ENCODE measurements at places on chromosomes 2 and 18.

DNA sequence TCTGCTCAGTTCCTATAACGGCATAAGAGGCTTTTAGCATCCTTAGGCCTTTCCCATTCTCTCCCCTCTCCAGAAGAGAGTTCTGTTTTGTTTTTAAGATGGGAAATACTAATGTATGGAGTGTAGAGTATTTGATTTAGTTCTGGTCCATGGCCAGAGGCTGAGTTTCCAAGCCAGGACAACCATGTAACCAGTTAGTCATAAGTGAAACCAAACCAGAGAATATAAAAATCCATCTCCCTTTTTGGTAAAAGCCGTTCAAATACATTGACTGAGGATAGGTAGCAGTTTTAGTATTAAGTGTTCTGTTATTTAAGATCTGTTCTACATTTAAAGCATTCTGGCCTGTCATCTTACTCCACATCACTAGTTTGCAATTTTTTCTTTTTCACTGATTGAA, 3.1 kb downstream of the PSMD1 start:
- DNase-seq, result no peak

DNA sequence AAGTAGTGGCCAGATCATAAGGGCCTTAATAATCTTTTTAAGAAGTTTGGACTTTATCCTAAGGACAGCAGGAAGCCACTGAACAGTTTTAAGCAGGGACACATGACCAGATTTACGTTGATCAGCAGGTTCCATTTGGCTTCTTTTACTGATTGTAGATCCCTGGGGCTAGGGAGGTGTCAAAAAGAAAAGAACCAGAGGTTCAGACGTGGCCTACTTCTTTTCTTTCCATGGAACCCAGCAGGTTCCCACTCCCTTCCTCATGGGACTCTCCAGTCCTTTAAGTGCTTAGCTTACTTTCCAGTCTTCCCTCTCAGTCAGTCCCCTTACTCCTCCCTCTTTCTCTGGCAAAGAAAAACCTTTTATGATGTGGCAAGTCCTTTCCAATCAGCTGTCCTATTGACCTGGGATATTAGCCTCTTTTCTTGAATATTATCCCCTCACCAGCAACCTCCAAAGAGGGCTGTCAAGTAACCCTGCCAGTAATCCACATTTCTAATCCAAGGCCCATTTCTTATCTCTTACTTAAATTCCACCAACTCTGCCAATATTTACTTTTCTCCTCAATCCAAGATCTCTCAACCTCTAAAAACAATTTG, 33.5 kb downstream of the NHEJ1 start:
- DNase-seq, result no peak

DNA sequence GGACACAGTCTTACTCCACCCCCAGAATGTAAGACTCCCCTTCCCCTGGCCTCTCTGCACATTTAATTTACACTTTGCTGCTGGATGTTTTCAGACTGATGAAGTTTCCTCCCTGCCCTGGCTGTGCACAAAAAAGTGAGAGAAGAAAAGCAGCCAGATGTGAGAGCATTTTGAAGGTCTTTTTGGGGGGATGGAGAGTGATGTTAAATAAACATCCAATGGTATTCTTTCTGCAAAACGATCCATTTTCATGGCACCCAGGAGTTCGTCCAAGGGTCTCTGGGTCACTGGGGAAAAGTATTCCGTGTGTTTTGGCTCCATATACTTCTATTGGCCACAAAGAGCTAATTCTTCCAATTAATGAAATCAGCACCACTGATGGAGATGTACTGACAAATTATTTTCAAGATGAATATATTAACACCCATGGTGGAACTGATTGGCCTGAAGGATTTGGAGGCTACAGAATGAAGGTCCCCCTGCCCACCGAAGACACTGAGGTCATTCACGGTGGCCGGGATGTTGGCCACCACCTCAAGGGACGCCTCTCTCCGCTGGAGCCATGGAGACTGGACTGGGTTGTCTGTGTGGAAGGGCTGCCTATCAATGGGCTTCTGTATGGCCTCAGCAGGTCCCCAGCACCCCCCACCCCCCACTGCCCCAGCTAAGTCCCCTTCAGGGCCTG, 107.6 kb upstream of the PKDCC start:
- DNase-seq, result no peak

DNA sequence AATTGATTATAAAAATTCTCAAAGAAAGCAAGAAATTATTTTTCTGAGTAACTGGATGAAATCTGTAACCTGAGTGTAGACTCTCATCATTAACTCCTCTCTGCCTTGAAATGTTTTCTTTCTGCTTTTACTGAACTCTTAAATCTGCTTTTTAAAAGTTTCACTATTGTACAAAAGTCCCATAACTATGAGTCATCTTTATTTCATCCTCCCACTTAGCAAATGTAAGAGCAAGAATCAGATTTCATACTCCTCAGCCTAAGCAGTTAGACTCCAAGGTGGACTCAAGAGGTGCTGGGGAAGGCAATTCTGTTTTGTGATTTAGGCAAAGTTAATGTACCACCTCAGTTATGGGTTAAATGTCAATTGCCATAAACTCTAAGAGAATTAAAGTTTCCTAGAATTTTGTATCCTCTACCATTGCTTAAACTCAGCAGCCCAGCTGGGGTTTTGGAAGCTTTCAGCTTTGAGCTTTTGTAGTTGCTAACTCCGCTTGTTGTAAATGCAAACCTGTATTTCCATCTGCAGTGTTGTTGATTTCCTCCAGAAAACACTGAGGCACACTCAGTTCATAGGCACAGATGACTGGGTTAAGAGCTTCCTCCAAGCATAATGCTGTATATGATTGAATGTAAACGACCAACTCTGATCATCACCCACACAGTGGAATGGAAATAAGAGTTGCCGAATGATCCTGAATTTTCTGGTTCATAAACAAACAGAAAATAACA, 268.8 kb downstream of the ARHGAP15 start:
- DNase-seq, result no peak

GRCh38 chr18:58535340-58536201, 93.3 kb downstream of the ALPK2 start:
- DNase-seq, result no peak

GRCh38 chr2:201785135-201785534, 4.4 kb upstream of the ALS2 start:
- no peak for DNase-seq

- DNase-seq, result no peak
Observed at GRCh38 chr18:9380621-9381395, 46.2 kb downstream of the TWSG1 start.

DNA sequence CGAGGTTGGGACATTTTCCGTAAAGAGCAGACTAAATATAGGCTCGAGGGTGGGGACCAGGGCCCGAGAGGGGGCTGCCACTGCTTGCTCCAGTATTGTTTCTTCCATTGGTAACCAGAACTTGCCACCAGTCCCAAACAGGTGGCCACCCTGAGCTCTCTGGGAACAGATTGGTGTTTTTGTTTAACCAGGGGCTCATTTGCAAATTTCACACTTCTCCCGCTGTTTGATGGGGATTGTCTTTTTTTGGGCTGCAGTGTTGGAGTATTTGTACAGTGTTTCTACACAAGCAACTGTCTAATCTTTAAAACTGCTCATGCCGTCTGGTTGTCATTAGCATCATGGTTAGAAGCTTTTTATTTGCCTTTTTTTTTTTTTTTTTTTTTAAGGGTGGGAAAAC, 8.5 kb downstream of the AGAP1 start:
- DNase-seq, result no peak

GRCh38 chr2:206031950-206032567, 53.9 kb downstream of the INO80D start:
- DNase-seq, result no peak

DNA sequence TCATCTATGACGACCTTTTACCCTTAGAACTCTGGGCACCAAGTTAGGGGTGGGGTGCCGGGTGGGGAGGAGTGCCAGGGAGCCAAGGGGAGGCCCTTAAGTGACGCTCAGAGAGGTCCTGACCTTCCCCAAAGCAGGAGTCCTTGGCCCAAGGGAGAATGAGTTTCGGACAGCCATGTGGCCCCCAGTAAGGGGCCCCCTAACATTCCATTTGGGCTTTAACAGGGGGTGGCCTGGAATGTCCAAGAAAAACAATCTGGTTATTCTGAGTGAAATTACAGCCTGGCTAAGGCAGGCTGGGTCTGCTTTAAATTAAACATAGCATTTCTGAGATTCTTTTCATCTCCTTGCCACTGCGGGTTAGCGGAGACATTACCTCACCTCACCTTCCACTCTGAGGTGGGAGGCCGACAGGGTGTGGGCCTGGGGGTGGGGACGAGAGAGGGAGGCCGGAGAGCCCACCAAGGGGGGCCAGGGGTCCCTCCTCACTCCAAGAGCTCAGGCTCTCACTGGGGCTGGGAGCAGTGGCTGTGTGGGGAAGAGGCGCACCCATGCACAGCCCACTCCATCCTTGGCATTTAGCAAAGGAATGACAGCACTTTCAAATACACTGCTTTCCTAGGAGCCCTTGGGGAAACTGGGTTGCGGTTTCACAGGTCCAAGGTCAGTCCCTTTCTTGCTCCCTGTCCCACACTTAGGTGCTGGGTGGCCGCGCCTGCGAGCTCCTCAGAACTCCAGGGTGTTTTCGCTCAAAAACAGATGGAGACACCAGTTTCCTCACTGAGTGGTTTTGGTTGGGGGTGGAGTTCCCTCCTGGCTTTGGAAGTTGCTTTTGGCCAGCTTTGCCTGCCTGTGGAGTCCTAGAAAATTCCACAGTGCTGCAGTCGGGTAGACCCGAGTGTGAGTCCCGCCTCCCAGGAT, 107.4 kb downstream of the POLR1A start:
- DNase-seq, result peak; percentile 43

GRCh38 chr2:62462211-62462610, 43.8 kb downstream of the TMEM17 start:
- no peak for DNase-seq

GRCh38 chr2:35298493-35298892, 1057.1 kb upstream of the CRIM1 start:
- no peak for DNase-seq

DNA sequence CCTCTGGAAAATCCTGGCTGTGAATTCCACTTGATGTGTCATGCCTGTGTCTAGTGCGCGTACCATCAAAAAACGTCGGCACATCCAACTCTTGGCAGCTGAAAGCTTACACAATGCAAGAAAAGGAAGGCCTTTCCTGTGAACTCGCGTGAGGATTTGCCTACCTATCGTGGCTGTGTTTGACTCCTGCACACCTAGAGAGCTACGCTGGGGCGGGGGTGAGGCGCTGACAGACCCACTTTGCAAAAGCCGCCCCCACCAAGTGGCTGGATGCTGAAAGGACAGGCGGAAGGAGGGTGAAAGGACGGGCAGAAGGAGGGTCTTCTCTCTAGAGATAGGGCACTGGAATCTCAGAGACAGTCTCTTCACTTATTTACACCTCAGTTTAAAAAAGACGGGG, 270.1 kb downstream of the EIPR1 start:
- no peak for DNase-seq

DNA sequence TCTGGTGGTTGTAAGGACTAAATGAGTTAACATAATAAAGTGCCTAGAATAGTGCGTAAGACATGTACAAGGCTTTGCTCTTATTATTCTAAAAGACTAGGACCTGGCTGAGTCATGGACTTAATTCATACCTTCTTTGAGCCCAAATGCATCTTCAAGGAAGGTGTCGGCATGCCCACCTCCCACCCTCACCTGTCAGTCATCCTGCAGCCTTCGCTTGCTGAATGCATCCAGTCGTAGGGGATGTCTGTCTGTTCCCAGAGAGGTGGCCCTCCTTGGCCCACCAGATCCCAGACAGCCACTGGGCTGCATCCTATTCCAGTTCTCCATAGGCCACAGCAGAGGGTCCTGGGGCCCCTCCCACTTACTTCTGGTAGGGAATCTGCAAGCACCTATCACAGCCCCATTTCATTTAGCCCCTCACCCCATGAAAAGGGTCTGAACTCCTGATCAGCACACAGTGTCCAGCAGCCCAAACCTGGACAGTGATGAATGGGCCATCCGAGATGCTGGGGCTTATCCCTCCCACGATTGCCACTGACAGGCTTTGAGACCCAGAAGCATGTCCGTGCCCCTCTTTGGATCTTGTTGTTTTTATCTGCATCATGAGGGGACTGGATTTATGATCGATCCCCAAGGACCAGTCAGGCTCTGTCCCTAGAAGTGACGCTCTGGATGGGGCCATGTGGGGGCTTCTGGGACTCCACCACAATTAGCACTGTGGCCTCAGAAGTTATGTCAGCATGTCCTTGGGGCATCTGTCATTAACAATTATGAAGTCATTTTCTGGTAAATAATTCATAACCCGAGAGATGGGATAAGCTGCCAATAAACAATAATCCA, 101.1 kb downstream of the KLHL29 start:
- no peak for DNase-seq

- no peak for DNase-seq
Observed at GRCh38 chr2:129074298-129074920, 755.7 kb upstream of the HS6ST1 start.

DNA sequence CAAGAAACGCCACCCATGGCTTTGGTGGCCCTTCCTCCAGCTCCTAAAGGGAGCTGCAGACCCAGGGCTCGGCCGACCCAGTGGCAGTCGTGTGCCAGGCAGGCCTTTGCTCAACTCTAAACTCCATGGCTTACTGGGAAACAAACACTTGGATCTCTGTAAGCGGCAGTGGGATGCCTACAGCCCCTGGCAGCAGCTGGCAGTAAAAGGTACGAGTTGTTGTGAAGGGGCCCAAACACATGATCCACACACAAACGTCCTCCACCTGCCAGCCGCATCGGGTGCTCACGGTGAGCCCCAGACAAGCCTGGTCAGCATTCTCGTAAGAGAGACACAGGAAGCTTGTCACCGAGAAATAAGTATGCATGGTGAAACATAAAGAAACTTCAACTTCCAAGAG, 214.9 kb downstream of the MGAT5 start:
- no peak for DNase-seq

GRCh38 chr2:54099829-54100585, 15.4 kb upstream of the ACYP2 start:
- DNase-seq, result no peak

GRCh38 chr2:128271597-128271910, 47.1 kb downstream of the HS6ST1 start:
- DNase-seq, result no peak

DNA sequence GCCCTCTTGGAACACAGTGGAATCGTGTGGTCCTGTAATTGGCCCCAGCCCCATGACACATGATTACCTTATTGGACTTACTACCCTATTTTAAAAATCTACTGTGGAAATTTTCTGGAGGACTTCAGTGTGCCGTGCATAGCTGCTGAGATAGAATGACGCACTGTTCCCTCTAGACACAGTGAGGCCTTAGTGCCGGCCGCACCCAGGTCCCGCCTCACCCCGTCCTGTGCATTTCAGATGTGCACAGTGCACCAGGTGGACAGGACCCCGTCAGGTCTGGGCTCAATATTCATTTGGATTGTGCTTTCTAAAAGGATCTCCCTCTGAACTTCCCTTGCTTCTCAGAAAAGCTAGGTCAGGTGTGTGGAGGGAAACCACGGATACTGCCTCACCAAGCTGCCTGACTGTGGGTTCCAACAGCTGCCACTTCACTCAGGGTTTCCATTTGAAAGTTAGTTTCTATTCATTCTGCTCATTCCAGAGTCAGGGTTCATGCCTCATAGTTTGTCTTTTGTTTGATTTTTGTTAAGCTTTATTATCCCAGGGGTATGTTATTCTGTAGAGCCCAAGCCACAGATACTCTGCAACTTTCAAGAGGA, 155.8 kb downstream of the PTGR3 start:
- DNase-seq, result no peak

- no peak for DNase-seq
Observed at GRCh38 chr2:222025881-222026271, 272.9 kb downstream of the PAX3 start.
